Lower leg skin (tissue), 4 donors: ENCODE measurements at places on chromosomes 7 and 10.

- no peak for DNase-seq
Measured at GRCh38 chr10:2488446-2489005, 578.8 kb upstream of the PFKP start.

DNA sequence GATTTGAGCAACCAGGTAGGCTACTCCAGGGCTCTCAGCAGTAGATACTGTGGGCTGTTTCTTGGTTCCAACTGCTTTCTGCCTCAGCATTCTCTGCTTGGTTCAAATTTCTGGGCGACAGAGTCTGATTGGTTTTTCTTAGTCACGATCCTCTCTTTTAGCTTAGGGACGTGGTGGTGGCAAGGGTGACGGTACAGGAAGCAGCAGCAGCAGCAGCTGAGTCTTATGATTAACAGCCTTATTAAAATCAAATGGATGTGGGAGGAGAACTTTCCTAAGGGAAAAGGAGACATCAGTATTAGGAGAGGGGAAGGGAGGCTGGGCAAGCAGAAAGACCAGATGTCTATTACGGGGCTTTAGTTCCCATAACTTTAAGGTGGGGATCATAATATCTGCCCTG lies 156.5 kb upstream of the PLPP4 start:
- no peak for DNase-seq

DNA sequence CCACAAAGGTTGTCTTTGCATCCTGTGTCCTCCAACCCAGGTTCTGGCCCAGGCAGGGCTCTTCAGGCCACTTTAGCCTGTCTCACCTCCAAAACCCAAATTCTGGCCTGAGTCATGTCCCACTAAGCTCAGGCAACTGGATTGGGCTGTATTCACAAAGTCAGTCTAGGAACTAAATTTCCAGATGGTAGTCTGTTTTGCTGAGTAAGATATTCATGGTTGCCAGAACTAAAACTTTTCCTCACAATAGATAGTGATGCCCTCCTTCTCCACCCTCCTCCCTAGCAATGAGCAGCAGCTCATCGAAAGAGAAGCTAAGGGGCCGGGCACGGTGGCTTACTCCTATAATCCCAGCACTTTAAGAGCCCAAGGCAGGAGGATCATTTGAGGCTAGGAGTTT lies 2.9 kb upstream of the ZNF713 start:
- no peak for DNase-seq

DNA sequence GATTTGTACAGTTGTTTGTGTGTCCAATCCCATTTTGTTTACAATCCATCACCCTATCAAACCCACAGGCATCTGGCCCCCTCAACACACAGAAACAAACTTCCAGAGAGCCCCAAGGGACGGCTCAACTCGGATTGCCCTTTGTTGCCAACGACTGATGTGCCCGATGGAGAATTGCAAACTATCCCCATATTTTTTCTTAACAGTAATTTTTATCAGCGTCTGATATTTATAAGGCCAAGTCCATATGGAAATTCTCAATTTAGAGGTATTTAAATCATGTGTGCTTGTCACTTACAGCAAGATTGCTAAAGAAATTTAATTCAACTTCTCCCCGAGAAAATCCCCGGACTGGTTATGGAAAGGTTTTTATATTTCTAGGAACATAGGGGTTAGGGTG lies 113.9 kb upstream of the NPS start:
- no peak for DNase-seq

DNA sequence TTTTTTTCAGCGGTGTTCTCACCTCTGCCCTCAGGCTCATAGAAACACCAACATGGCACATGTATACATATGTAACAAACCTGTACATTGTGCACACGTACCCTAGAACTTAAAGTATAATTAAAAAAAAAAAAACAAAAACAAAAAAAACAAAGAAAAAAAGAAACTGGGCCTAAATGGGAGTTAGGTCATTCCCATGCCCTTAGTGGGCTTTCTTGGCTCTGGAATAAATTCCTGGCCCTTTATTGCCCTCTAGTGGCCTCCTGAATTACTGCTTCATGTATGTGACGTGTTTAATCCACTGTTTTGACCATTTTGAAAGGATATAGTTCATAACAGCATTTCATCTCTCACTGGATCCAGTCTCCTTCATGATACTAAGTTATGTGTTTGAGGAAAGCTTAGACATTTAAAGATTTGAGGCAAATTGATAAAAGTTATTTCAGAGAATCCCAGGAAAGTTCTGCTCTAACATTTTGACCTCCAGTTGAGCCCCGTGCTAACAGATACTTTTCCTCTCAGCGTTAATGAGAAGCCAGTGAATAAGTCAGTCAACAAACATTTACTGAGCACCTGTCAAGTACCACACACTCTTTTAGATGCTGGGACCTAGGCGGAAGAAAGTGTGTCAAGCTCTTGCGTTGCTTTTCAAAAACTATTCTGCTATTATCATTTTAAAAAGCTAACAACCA lies 54.7 kb upstream of the SYPL1 start:
- DNase-seq = no peak

DNA sequence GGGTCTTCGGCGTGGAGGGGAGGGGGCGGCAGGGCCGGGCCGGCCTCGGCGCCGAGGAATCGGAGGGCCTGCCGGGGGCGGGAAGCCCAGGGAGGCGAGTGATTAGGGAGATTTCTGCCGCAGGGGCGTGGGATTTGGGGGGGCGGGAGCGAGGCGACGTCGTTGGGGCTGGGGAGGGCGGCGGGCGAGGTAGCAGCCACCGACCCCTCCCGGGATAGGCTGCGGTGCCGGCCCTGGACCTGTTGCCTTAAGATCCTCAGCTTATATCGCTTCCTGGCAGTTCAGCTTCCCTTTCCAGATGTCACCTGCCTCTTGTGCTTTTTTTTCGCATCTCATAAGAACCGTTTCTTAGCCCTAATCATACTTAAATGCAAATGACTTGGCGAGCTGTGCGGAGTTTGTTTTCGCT lies 655 bp downstream of the LMTK2 start:
- DNase-seq = no peak

DNA sequence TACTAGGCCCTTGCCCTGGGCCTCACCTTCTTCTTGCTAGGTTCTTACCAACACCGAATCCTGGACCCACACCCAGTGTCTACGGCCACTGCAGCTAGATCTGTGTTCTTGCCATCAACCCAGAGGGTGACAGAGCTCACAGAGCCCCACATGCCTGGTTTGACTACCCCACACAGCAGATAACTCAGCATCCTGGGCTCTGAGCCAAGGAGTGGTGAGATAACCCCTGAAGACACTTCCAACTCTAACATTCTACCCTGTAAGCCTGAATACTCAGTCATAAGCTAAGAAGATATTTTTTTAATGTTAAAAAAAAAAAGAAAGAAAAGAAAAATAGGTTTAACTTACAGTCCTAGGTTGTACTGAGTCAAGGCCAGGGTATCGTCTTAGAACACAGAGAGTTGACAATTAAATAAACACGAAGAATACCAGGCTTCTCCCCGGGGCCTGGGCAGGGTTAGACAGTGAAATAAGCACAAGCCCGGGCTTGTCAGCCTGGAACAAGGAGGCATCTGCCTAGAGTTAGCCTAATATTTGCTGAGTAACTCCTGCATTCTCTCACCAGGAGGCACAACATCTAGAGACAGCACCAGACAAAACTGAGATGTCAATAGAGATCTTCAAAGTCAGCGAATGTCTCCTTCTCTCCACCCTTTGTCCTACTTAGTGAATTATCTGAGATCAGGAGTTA lies 556.5 kb upstream of the LRRN3 start:
- peak; percentile 73 for DNase-seq

DNA sequence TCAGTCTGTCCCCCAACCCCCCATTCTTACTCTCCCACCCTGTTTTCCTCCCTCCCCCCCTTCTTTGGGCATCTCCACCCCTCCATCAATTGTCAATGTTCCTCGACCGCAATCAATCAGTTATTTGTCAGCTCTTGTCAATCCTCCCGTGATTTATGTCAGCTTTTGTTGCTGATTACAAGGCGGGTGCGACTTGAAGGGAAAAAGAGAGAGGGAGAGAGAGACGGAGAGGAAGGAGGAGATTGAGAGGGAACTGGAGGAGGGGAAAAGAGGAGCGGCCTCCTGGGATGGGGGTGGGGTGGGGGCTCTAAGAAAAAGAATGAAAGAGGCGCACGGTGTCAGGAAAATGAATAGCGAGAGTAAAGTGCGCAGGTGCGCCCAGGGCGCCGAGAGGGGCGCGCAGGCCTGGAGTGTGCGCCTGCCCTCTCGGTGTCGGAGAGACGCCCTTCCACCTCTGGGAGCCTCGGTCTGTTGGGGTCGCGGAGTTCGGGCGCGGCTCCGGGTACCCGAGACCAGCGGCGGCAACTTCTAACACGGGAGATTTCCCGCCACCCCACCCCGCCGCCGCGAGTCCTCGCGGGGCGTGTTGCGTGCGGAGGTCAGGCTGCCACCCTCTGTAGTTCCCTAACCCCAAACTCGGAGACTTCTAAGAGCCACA lies 1.1 kb upstream of the ZNF503 start:
- peak; percentile 89 for DNase-seq

DNA sequence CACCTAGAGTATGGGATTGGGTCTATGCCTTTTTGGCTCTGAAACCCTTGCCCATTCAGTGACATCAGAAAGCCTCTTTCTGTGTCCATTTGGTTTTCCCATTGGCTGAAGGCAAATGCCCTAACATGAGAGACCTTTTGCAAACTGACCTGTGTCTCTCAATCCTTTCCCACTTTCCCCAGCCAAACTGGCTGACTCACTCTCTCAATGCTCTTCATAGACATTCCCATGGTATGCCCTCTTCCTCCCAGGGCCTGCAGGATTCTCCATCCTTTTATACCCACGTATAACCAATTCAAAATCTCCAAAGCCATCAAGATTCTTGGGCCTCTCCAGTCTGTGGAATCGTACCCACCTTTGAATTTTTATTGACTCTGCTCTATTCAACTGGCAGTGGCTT lies 563.3 kb downstream of the GATA3 start:
- no peak for DNase-seq

DNA sequence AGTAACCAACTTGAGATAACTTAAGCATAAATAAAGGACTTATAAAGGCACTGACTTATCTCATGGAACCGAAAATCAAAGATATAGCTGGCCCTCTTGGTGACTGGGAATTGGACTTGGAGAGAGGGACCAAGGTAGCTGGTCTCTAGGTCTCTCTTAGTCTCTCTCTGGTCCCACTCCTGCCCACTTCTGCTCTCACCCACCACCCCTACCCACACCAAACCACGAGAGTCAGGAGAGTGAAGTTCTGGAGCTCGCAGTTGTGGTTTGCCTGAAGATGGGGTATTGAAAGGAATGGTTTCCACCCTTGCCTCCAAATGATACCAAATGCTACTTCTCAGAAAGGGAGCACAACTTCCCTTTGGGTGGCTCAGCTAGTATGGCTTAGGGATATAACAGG lies 216.3 kb downstream of the LRMDA start:
- DNase-seq = no peak

DNA sequence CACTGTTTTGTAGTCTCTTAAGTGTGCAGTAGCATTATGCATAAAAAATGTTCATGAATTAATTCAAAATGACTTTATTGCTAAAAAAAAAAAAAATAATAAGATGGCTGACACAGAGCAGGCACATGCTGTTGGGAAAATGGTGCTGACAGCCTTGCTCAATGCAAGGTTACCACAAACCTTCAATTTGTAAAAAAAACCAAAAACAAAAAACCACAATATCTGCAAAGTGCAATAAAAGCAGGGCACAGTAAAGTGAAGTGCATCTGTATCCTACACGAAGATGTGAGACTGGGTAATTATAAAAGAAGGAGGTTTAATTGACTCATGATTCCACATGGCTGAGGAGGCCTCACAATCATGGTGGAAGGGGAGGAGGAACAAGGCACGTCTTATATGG lies 185.8 kb downstream of the USP6NL start:
- no peak for DNase-seq

DNA sequence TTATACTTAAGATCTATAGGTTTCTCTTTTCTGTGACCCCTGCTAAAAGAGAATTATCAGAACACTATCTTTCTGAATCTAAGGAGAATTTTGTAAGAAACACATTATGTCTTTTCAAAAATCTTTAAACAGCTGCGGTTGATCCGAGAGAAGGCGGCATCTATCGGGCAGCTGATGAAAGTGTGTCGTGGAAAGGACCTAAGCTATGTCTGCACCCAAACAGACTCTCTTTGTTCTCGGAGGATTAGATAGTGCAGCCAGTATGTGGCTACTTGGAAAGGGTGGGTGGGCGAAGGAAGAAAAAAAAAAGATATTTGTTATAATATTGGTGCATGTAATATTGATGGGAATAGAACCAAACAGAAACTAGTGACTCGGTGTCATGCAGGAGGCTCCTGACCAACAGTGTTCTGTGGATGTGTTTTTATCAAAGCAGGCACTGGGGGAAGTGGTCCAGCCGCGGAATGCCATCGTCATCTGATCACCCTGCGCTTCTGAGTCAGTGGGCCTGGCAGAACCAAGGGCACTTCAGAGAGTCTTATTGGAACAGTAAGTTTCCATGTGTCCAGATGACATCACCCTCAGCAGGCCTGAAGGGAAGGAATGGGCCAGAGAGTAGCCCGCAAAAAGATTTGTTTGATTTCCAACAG lies 509.7 kb upstream of the AKR1E2 start:
- peak; percentile 91 for DNase-seq

GRCh38 chr7:26200444-26201246 lies at the start of gene HNRNPA2B1:
Gene HNRNPA2B1 (minus strand): TSS chr7:26200746. CDS start chr7:26200577, 169 bp downstream.
- peak; percentile 98 for DNase-seq

GRCh38 chr10:13633689-13634088 lies 46.9 kb downstream of the PRPF18 start:
- DNase-seq = no peak

- no peak for DNase-seq
Measured at GRCh38 chr10:110265573-110266193, 39.0 kb downstream of the SMNDC1 start.

- no peak for DNase-seq
Measured at GRCh38 chr10:30750971-30751677, 121.6 kb upstream of the LYZL2 start.

DNA sequence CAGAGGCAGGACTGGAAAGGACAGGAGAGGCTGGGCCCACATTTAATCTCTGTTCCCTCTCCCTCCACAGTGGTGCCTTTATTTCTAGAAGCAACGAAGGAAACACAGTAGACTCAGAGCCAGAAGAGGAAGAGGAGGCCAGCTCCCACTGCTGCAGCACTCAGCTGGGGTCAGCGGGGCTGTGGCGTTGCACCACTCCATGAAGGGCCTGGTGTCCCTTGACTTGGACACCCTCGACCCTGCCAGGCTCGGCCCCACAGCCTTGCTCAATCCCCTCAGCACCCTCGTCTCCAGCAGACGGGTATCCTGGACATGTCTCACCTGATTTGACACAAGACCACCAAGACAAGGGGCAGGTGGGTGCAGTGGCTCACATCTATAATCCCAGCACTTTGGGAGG lies 38.8 kb downstream of the PRKAG2 start:
- DNase-seq = no peak

- DNase-seq = peak; percentile 84
Measured at GRCh38 chr10:3757638-3758490, 27.1 kb downstream of the KLF6 start.

DNA sequence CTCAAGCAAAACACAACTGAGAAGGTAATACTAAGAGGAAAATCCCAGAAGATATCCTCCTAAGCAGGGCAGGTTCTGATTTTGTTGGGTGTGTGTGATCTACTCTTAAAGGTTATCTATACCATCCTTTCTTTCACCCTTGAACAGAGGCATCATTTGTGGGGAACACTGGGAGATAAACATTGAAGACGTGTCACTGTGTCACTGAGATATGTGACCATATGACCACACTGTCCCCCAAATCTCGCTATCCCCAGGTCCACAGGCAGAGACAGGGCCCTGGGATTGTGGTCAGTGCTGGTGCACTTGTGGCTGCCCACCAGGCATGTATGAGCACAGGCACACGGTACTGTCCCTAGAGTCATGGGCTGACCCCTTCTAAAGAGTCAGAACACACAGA lies 30.0 kb downstream of the TECTB start:
- no peak for DNase-seq
